ENCODE measurements at places on chromosomes 7 and 10. TPM values are rescaled to one million over a fixed set of nuclear protein-coding genes. Genes with fewer than 3 reads are reported as not detected.
A peak's percentile ranks its signal among the peaks of the same experiment; 100 is the strongest.

Gene ZNF503
- total RNA-seq: 4.8 TPM

Gene EFCAB10
- total RNA-seq: not detected

Gene OR6V1
- total RNA-seq: not detected

GRCh38 chr10:22655312-22655981 lies 58.9 kb downstream of the PIP4K2A start:
- DNase-seq: no peak

GRCh38 chr10:43195557-43195956 lies 57.3 kb downstream of the CSGALNACT2 start:
- DNase-seq: peak; percentile 5

DNA sequence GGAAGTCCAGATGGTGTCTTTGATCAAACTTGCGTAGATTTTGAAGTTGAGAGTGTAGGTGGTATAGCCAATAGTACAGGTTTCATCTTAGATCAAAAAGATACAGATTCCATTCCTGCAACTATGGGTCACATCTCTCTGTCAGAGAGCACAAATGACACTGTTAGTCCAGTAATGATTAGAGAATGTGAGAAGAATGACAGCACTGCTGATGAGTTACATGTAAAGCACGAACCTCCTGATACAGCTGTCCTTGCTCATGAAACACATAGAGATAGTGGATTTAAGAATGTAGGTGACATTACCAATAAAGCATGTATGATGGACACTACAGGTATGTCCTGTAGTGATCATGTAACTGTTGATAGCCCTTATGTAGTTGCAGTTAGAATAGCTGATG lies 59.1 kb downstream of the LOXL4 start:
- DNase-seq: no peak

DNA sequence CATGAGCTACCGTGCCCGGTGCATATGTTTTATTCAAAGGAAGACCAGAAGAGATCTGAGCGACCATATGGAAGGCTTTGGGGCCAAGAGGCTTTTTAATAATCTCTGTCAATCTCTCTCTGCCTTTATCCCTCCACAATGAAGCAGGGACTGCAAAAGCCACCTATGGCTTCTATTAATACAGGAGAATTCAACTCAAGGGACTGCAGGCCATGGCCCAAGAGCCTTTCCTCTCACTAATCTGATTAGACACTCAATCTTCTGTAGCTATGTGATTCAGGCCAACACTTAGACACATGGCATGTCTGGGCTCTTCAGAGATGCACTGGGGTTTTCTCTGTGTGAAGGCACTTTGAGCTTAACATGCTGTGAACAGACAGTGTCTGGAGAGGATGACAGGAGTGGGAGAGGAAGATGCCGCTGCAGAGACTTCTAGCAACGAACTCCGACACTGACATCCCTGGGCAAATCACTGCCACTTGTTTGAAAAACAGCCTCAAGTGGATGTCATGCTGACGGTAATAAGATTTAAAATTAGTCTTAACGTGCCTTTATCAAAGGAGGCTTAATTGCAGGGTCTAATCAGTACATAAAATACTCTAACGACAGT lies 114.4 kb upstream of the AOAH start:
- no peak for DNase-seq

- no peak for DNase-seq
Measured at GRCh38 chr7:113414401-113415035, 296.2 kb upstream of the SMIM30 start.

GRCh38 chr10:120559800-120560199 lies 102.8 kb downstream of the PLPP4 start:
- no peak for DNase-seq

DNA sequence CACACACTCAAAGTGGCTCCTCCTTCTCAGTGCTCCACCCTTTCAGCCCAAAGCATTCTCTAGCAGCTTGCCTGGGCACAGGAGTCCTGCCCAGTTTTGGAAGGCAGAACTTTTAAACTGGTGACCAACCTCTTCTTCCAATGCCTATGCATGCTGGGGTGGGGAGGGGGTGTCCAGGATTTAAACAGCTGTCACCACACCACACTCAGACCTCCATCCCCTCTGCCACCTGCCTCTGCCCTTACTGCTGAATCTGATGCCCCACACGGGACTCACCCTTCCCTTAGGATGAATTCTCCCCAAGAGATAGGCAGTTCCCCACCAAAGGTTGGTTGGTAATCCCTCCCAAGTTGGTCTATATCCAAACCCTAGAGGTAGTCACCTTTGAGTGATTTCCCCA lies 50.2 kb downstream of the FRMPD2 start:
- no peak for DNase-seq

- no peak for DNase-seq
Measured at GRCh38 chr7:87944547-87944946, 10.5 kb downstream of the ADAM22 start.

DNA sequence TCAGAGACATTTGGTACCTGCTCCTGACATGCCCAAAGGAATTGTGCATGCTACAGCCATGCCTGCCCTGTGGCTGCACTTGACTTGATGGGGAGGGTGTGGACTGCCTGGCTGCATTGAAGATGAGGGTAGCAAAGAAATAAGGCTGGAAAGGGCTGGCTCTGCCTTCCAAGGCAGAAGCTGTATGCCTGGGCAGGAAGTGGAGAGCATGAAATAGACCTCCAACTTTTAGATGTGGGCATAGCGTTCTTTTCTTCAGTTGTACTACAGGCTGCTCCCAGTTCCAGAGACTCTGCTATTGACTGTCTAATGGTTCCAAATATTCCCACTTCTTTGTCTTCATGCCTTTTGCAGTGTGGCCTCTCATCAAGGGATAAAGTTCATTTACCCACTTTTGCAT lies 3.0 kb downstream of the C10orf120 start:
- no peak for DNase-seq

GRCh38 chr7:101012931-101013330 lies 7.0 kb upstream of the MUC17 start:
- DNase-seq: no peak
